ENCODE measurements at places on chromosomes 7 and 10. TPM values are rescaled to one million over a fixed set of nuclear protein-coding genes. Genes with fewer than 3 reads are reported as not detected.
A peak's percentile ranks its signal among the peaks of the same experiment; 100 is the strongest.

- DNase-seq = no peak
- no peaks in the 10 kb centered on the region for H3K4me1 ChIP-seq
- no peak overlapping the region for H3K27ac ChIP-seq
These were observed 244.2 kb upstream of the IGFBP3 start for GRCh38 chr7:46165276-46165675.

DNA sequence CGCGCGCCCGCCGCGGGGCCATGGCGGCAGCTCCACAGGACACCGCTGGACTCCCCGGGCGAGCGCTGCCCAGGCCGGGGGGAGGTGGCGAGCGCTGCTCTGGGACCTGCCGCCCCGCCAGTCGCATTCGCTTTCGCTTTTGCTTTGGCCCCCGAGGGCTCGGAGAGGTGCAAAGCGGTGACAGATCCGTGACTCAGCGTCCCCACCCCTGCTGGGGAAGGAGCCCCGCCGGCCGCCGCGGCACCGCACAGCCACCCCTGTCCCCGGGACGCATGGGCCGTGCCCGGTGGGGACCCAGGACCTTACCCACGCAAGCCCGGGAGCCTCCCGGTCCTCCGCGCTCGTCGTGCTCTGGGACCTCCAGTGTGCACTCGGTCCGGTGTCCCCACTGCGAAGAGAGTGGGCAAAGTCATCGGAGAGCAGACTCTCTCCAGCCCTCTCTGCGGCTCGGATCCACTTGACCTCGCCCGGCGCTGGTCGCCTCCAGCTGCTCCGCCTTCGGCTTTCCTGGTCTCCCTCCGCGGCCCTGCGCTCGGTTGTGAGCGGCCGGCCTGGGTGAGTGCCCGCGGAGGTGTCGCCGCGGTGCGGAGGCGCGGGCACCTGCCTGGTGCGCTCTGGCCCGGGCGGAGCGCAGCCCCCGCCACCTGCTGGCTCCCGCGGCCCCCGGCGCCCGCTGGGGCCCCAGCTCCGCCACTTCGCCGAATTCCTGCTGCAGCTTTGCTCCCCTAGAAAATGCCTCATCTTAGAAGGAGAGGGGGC, at the start of gene IL15RA:
Gene IL15RA (minus strand): TSS at position 73 of the 759 bp plus-strand sequence. CDS start 51 bp downstream, at position 22.
- peak; percentile 88 for DNase-seq
- no peaks in the 10 kb centered on the region for H3K27me3 ChIP-seq
- H3K4me1 ChIP-seq = peaks cover 26% of the 10 kb centered on the region
- peak within 1 kb of the TSS; percentile 98 for H3K4me3 ChIP-seq
- no peaks in the 10 kb centered on the region for H3K36me3 ChIP-seq
- H3K27ac ChIP-seq = peak within 1 kb of the TSS; percentile 98

DNA sequence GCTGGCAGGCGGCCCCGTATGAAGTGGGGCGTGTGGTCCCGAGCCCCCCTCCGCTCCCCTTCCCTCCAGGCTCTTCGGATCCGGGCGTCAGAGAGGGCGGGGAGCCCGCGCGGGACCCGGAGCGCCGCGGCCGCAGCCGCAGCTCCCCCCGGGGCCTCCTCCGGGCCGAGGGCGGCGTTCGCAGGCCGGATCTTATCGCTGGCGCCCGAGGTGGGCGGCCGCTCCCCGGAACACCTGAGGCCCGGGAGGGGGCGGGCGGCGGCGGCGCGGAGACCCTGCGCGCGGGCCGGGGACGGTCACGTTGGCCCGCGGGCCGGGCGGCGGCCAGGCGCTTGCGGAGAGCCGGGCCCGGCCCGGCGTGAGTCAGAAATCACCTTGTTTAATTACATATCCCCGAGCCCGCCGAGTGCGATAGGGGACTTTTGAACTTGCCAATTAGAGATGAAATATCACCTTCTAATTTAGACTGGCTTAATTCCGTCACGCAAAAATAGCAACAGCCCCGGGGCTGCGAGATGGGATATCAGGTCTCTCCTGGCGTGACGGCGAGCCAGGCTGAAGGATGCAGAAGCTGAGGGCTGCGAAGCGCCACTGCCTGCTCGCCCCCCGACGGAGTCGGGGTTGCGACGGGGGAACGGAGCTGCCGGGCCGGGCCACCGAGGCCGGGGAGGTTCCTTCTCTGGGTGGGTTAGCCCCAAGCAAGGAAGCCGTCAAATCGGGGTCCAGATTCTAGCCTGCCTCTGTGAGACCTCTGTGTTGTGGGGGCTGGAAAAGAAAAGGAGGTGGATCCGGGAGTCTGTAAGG, 43.4 kb downstream of the LDB3 start:
- H3K4me1 ChIP-seq = peaks cover 14% of the 10 kb centered on the region
- peaks cover 3% of the 10 kb centered on the region for H3K27me3 ChIP-seq
- H3K4me3 ChIP-seq = peak overlapping the region; percentile 77
- H3K27ac ChIP-seq = peak overlapping the region; percentile 92

Gene EBF3
- total RNA-seq = 0.53 TPM

DNA sequence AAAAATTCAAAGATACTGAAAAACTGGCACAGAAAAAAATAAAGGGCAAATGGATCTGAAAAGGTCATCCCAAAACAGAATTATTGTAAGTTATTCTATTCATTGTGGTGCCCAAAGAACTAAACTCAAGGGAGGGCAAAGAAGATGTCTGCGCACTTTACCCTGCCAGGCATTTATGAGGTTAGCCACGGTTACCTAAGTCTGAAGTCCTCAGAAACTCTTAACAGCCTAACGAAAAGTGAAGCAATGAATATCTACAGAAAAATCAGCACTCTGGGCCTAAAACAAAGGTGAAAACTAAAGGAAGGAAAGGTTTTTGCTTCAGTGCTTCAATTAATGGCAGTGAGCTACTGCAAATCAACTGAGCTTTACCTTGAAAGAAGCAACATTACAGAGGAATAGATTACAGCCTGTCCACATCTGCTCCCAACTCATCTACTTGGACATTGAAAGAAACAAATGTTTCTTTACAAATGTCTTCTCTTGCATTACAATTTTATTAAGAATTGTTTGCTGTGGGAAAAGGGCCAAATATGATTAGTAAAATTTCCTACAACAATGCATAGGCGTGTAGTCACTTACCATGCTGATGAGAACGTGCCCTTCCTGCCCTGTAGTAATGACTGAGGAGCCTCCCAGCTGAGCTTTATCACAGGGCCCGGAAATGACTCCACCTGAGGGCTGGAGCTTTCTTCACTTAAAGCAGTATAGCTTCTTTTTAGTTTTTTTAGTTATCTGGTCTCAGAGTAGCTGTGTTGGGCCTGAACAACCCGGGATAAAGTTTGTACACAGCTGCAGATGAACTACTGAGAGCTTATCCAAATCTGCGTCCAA, at the start of gene TUBAL3:
Gene TUBAL3 (minus strand): TSS at position 621 of the 834 bp plus-strand sequence. CDS start 36 bp downstream, at position 585.
- no peak for DNase-seq
- no peak within 1 kb of the TSS for H3K27ac ChIP-seq
- H3K36me3 ChIP-seq = no peaks in the 10 kb centered on the region

DNA sequence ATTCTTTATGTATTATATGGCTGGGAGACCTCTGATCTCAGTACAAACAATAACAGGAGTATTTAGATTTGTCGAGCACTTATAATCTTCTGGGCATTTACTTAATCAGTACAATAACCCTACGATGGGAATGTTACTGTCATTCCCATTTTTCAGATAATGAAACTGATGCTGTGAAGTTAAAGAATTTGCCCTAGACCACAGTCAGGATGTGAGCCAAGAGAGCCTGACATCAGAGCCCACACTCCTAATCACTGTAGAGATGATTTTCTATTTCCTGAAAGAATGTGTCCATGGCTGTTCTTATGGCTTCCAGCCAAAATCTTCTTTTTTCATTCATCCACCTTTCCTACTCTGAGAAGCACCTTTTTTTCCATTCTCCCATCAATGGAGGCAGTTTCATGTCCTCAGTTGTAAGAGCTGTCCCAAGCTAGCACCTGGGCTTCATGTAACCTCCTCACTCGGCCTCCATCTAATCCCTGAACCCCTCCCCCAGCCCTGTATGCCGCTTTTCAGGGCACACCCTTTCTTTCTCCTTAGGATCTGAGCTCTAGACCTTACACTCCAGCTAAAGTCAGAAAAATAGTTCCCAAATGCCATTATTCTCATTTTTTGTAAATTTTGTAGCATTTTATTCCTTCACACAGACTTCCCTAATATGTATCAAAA, 12.2 kb upstream of the CAV1 start:
- H3K4me1 ChIP-seq = peaks cover 6% of the 10 kb centered on the region
- DNase-seq = no peak
- peak overlapping the region; percentile 45 for H3K4me3 ChIP-seq

Measured in lower lobe of right lung (tissue), 2 donors.